NCI-H2029 (cell line): ENCODE measurements at places on chromosomes 2 and 18.

DNA sequence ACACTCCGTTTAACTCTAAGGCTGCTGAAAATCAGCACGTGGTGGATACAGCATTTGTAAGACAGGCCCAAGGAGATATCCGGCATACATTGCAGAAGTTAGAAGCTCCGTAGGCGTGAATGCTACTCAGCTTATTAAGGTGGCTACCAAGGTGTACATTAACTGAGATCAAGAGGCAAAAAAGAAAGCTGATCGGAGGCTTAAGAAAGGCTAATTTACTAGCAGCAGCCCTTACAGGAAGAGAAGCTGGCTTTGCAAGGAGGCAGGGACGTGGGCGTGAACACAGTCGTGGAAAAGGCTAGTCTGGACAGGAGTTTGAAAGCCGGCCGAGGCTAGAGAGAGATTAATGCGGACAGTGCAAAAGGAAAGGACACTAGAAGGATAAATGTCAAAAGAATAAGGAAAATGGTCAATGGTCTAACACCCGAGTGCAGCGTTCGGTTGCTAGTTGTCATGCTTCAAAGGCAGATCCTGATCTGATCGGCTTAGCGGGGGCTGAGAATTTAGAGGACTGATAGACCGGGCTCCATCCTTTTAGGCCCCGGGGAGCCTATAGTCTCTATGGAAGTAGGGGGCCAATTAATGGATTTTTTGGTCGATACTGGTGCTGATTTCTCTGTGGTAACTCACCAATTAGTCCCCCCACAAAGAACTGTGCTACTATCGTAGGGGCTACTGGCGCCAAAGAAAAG, 45.6 kb upstream of the SELENOI start:
- DNase-seq = no peak

GRCh38 chr2:3126911-3127621, 250.6 kb downstream of the EIPR1 start:
- DNase-seq = no peak

- no peak for DNase-seq
Measured at GRCh38 chr2:177261116-177262060, 3.1 kb downstream of the NFE2L2 start.

DNA sequence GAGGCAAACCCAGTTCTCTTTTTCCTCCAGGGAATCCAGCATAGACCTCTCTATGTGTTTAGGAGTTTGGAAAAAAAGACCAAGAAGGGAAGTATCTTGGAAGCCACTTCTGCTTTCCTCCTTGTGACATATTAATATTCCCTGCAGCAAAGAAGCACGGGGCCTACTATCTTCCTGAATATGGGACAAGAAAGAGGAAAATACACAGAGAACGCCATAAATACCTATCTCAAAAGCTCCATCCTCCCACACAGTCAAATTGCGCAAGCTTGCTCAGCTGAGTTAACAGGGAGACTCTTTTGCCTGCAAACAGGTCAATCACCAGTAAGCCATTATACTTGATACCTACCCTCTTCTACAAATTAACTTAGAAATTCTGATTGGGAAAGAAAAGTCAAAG, 16.7 kb upstream of the RAPH1 start:
- no peak for DNase-seq

- DNase-seq = no peak
Measured at GRCh38 chr2:212995920-212996319, 155.5 kb downstream of the IKZF2 start.

GRCh38 chr2:54949431-54949830, 100.8 kb downstream of the RTN4 start:
- no peak for DNase-seq

DNA sequence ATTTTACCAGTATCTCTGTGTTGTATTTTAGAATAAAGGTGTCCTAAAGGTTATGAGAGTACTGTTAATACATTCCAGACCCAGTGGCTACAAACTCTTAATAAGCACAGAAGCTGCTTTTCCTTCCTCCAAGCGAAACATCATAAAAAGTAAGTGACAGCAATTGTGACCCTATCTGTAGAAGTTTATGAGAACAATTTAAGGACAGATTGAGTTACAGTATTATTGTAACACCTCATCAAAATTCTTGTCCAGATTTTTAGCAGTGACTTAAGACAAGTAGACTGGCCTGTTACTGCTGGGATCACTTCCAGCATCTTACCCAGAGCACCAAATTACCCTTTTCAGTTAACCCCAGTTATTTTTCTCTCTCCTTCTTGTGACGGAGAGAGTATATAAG, 154.6 kb downstream of the ERBB4 start:
- no peak for DNase-seq

- DNase-seq = no peak
Measured at GRCh38 chr18:3234457-3234856, 13.1 kb upstream of the MYL12A start.

DNA sequence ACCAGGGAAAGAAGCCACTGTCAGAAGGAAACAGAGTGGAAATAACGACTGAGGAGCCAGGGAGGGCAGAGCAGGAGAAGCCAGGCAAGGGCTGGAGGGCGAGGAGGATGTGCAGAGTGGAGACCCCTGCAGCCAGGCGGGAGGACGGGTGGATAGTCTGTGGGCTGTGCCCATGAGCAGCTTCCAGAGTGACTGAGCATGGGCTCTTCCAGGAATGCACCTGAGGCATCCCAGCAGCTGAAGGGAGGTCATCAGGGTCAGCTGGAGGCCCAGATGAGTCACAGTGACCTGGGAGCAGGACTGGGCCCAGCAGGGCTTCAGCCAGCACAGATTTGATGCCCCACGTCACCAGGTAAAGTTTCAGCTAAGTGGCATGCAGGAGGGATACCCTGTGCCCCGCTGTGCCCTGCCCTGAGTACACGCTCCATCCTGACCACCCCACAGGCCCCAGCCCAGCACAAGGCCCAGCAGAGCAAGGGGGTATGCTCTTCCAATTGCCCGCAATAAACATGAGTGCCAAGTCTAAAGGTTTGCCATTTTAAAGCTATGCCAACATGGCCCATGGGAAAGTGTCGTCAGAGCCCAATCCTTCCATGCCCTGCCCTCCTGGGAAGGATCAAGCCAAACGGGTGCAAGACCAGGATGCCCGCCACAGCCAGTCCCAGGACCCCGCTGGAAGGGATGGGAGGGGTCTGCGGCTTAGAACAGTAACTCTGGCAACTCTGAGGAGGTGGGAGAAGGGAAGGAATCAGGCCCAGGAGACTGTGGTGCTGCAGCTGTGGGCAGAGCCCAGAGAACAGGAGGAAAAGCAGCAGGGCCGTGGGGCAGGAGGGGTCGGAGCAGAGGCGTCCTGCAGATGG, 85.7 kb downstream of the SEPTIN10 start:
- no peak for DNase-seq
